HCEC 1CT (cell line): ENCODE measurements at places on chromosomes 1 and 21.

DNA sequence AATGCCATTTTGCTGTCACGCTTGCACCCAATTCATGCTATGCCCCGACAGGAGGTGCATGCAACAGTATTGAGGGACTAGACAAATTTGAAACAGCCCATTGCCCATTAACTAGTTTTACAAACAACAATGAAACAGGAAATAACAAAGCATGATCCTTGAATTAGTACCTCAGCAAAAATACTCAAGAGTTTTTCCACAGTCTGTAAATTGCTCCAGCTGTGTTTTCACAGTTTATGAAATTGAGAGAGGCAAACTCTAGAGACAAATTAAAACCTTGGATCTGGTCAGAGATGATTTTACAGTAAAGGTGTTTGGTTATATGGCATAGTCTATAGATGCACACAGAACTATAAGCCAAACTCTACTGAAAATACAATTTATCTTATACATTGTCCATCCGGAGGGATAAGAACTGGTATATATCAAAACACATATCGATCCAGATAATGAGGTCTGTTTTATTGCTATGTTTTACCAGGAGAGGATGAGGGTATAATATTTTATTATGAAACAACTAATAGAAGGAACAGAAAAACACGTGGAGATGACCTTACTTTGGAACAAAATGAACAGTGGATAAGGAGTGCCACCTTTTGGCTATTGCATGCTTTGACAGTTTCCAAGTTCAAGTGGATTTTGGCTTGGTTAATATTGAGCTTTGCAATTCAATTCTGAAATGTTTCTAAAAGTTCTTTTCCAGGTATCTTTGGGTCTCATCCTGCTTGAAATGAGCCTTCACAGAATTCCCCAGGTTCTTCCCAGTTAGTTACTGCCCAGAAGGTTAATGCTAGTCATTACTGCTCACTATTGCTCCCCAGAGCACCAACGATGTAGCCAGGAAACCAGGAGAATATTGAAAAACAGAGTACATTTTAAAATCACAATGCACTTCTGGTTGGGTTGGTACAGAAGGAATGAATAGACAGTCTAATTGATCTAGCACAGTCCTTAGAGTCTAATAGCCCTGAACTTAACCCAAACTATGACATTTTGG lies 45.7 kb downstream of the ZC3H11B start:
- peak; percentile 54 for DNase-seq

GRCh38 chr1:158105352-158106095 lies 75.2 kb upstream of the CD1D start:
- no peak for DNase-seq

DNA sequence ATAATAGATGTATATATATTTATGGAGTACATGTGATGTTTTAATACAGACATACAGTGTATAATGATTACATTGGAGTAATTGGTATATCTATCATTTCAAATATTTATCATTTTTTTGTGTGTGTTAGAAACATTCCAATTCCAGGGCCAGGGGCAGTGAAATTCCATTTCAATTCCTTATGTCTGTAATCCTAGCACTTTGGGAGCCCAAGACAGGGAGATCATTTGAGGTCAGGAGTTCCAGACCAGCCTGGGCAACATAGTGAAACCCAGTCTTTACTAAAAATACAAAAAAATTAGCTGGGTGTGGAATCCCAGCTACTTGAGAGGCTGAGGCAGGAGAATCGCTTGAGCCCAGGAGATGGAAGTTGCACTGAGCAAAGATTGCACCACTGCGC lies 30.4 kb upstream of the PDC start:
- DNase-seq, result no peak

DNA sequence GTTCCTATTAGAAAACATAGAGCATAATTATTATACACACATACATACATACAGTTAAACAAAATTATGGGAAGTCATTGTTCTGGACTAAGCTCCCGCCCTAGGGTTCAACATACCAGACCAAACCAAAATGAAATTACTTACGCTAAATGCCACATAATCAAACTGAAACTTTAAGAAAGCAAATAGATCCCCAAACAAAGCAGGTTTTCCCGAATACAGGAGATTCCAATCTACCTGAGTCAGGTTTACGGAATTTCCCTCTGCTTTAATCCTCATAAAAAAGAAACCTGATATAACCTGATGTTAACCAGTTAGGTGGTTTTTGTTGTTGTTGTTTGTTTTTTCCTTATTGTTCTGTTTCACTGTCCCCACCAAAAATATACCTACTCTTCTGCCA lies 1886.9 kb downstream of the NCAM2 start:
- DNase-seq, result no peak

DNA sequence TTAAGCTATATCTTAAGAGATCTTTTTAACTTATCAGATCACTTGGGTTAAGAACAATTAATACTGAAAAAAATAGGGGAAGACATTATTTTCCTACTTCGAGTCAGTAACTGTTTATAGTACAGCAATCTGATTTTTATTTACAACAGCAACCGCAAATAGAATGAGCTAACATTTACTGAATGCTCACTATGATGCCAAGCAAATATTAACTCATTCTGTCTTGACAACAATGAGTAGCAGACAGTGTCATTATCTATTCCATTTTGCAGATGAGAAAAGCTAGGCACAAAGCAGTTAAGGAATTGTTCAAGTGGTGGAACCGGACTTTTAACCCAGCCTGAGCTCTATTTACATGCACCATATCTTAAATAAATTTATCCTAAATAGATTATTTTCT lies 273.7 kb downstream of the NTNG1 start:
- no peak for DNase-seq
